Epithelial cell of alveolus of lung (primary cell): ENCODE measurements at places on chromosomes 2 and 18. TPM values are rescaled to one million over a fixed set of nuclear protein-coding genes. Genes with fewer than 3 reads are reported as not detected.

FAM168B gene
- 101 and 144 TPM in 2 replicates for total RNA-seq

SOWAHC gene
- 5.1 and 16.3 TPM in 2 replicates for total RNA-seq

COL4A3 gene
- 0.13 and 0.48 TPM in 2 replicates for total RNA-seq

ZC3H6 gene
- 1.7 and 6.8 TPM in 2 replicates for total RNA-seq

CNTNAP5 gene
- not detected in 2 replicates for total RNA-seq

OTOF gene
- total RNA-seq, result 0.24 TPM in 1 of 2 replicates, not detected in the other

ZAP70 gene
- total RNA-seq, result not detected in 2 replicates

SNORC gene
- total RNA-seq, result 0.26 and 6.8 TPM in 2 replicates

STEAP3 gene
- total RNA-seq, result 10.0 and 39.8 TPM in 2 replicates
